Fibroblast of mammary gland (primary cell): ENCODE measurements at places on chromosomes 2 and 18.

DNA sequence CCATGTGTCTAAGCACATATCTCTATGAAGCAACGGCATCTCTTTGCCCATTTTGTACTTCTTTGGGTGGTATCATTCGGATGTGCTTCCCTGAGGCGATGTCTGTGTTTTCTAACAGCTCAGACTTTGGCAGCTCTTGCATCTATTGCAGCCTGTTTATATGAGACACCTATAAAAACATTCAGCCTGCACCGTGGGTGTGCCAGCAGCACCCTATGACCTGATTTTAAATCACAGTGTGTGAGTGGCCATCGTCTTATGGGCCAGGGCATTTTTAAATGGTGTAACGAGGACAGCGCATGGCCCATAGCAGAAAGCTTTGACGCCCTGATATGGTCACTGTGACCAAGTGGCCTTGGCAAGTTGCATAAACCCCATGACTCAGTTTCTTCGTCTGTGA is 12.9 kb downstream of the NPAS2 start:
- peak; percentile 49 for DNase-seq

GRCh38 chr18:32930695-32931301 is 158.0 kb upstream of the KLHL14 start:
- DNase-seq = peak; percentile 65

- no peak for DNase-seq
Measured at GRCh38 chr2:27256855-27257454, 5.9 kb downstream of the SLC30A3 start.

- DNase-seq = no peak
Measured at GRCh38 chr2:20999906-21000645, 43.8 kb downstream of the APOB start.

DNA sequence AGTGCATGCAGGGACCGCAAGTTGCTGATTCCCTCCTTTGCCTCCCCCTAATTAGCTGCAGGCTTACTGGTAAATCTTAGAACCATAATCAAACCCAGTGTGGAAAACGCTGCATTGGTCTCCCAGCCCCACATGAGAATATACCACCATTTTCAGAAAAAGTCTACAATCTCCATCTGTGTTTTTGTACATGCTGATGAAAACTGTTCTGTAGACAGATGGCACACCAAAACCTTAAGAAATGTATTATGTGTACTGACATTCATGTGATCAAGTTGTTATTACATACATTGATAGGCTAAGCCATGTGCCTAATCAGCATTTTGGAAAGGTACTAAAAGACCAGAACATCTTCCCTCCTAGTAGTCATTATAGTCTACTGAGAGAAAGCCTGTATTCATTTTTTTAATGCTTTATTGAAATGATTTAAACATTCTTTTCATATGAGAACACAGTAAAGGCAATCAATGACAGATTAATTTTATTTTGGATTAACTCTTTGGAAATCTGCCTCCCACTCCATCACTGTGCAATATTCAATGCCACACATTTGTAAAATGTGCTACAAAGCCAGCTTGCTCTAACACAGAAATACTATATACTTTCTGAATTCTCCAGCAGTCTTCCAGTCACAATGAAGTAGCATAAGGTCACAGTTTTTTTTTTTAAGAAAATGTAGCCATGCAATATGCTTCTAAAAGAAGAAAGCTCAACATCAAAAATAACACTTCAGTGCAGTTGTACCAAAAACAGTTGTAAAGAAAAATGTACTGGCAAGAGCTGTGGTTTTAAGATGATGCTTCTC is 1.8 kb upstream of the CRYGA start:
- no peak for DNase-seq

- no peak for DNase-seq
Measured at GRCh38 chr2:181989099-181989498, 3.4 kb downstream of the PPP1R1C start.

- peak; percentile 38 for DNase-seq
Measured at GRCh38 chr2:198004173-198004572, 199.8 kb downstream of the PLCL1 start.

GRCh38 chr2:18496516-18496915 is 63.9 kb downstream of the RDH14 start:
- no peak for DNase-seq

GRCh38 chr2:77017355-77017745 is 504.8 kb downstream of the LRRTM4 start:
- DNase-seq = no peak

DNA sequence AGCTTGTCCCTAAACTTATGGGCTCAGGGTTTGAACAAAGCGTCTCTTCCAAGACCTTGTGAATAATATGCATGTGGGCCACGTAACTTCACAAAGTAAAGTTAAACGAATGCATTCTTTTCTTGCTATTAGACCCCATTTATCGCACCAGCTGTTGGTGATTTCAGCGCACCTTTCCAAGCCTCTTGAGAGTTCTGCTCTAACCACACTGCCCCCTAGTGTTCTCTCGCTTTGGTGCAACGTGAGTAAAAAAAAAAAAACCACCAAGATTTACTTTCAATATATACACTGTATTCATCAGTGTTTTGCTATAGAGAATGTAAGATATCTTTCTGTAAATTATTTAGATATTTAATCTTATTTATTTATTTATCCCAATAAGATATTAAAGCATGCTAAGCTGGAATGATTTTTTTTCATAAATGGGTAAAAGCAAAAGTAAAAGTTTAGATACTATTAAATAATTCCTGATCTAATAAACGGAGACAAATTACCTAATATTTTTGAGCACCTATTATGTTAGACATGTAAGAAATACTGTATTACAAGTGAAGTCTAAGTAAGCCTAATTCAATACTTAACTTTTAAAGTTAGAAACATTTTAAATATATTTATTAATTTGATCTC is 459.5 kb downstream of the DLGAP1 start:
- peak; percentile 83 for DNase-seq

GRCh38 chr2:3386448-3386958 is 7.0 kb downstream of the TRAPPC12 start:
- no peak for DNase-seq

DNA sequence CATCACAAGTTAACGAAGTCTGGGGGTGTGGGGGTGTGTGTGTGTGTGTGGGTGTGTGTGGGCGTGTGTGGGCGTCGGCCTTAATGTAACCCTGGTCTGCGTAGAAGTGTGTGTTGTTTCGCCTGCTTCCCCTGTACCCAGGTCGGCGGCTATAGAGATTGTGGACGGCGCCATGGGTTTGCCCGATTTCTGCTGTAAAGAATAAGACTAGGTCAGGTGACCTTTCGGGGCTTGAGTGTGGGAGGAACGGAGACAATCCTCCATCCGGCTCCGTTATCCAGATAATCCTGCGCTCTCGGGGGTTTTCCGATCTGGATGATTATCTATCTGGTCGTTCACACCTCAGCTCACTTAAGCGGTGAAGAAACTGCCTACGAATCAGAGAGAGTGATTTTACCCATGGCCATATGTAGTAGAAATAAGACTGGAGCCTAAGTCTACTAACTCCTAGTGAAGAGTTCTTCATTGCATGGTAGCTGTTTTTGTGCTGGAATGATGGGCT is 543 bp downstream of the HADHB start:
- peak; percentile 45 for DNase-seq

- DNase-seq = no peak
Measured at GRCh38 chr2:181516992-181517391, 59.8 kb downstream of the ITGA4 start.

- DNase-seq = peak; percentile 88
Measured at GRCh38 chr2:108612153-108612513, 77.9 kb downstream of the LIMS1 start.

DNA sequence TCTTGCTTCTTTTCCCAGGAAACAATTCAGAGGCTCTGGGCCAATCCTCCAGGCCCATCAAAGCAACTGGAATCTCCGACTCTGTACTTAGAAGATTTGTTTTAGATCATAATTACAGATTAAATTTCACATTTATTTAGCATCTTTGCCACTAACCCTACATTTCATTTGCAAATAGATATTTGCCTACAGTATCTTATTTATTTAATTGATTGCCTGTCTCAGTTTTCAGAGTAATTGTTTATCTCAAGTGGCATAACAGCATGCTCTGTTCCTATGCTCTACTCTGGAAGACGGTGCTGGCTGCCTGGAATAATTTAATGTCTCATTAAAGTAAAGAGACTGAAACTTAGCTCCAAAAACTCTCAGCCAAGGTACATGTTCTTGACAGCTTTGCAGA is 213.4 kb downstream of the HNMT start:
- no peak for DNase-seq

DNA sequence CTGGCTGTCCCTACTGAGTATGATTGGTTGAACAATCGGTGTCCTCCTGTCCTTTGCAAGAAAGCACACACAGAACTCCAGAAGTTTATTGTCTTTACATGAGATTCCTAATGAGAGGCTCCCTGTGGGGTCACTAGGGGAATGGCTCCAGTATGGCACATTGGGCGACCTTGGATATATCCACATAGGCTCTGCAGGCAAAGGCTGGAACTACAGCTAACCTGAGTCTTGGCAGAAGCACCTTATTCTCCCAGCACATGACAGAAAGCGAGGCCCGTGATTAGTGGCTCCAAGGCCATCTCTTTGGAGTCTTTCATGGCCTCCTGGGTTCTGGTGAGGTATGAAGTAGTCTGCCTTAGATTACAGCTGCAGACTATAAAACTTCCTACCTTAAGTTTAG is 49.0 kb downstream of the ZDBF2 start:
- no peak for DNase-seq

DNA sequence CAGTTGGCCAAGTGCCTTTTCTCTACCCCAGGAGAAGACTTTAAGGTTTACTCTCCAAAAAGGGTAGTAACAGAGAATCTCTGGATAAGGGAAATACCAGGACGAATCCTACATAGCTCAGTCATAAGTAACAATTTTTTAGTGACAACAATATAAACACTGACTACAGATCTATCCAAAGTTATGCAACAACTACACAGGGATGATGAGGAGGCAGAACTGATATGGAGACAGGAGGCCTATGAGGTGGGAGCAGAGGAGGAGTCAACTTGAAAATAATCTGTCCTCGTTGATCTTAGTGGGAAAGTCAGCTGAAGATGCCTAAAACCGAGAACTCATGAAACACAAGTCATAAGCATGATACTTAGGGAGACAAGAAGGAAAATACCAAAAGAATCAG is 40.2 kb downstream of the SLC35F5 start:
- DNase-seq = peak; percentile 26

GRCh38 chr2:222993920-222994650 is 57.9 kb upstream of the KCNE4 start:
- peak; percentile 97 for DNase-seq

- DNase-seq = no peak
Measured at GRCh38 chr2:64331114-64331645, 122.8 kb upstream of the LGALSL start.

- DNase-seq = no peak
Measured at GRCh38 chr2:174240097-174240496, 8.2 kb downstream of the OLA1 start.

- no peak for DNase-seq
Measured at GRCh38 chr2:28567061-28567471, 71.2 kb downstream of the PLB1 start.

- DNase-seq = no peak
Measured at GRCh38 chr18:51429644-51430043, 232.2 kb upstream of the MEX3C start.

GRCh38 chr2:53629501-53629900 is 138.1 kb upstream of the CHAC2 start:
- no peak for DNase-seq

DNA sequence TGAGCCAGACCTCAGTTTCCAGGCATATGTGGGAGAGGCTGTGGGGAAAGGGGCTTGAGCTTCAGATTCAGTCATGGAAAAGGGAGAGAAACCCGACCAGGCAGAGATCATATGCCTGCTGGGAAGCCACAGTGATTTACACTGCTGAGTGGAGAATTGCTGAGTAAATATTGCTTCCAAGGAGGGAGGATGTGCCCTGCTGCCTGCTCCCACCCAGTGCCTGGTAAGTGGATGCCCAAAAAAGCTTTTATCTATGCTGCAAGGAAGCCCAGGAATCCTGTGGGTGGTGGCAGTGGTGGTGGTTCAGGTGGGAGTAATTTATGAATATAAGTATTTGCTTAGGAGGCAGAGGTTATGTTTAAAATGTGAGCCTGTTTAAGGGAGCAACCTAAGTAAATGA is 39.5 kb downstream of the INO80C start:
- no peak for DNase-seq

DNA sequence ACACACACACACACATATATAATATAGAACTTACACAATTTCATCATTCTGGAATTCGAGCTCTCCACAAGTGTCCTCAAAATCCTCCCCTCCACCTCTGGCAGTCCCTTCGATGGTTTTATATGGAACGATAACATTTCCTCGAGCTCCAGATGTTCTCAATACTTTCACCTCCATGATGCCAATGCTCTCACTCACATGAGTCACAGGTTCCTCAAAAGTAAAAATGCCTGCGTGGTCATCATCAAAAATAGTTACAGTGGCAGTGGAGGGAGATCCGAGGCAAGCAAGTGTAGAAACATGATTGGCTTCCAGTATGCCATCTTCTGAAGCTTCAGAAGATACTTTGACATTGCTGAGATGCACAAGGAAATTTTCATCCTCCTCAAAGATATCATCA is 23.5 kb downstream of the SLC8A1 start:
- peak; percentile 74 for DNase-seq

DNA sequence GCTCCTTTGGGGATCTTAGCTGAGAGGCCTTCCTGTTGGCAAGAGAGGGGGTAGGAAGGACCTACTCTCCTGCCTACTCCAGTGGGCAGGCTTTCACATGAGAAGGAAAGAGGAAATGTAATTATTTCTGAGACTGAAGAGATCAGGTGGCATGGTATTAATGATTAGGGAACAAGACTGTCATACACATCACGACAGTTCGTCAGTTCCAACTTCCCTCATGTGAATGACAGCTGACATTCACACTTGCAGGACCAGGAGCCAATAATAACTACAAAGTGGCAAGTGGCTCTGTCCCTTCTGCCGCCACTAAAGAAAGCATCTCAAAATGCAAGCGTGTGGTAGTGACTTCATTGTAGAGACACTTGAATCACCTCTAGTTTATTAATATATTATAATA is 90.0 kb downstream of the ZCCHC2 start:
- DNase-seq = no peak

DNA sequence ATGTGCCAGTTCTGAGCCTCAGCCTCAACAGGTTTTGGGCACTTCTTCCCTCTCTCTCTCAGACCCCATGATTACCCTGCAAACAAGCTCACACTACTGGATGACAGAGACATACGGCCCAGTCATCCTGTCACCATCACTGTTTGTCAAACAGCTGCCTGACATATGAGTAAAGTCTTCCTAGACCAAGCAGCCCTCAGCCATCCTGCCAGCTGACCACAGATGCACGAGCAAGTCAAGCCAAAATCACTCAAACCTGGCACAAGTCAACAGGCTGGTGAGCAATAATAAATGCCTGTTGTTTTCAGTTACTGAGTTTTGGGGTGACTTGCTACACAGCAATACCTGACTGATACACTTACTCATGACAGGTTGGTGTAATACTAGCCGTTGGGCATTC is 75.5 kb upstream of the KLF7 start:
- DNase-seq = peak; percentile 68

- DNase-seq = peak; percentile 3
Measured at GRCh38 chr2:52034706-52035105, 1002.8 kb upstream of the NRXN1 start.
